Esophagus squamous epithelium (tissue), 5 donors: ENCODE measurements at places on chromosomes 7 and 10.

- DNase-seq, result no peak
These were observed 4.2 kb downstream of the PARP12 start for GRCh38 chr7:140058517-140058916.

- DNase-seq, result no peak
These were observed 82.1 kb upstream of the PDGFA start for GRCh38 chr7:601595-602340.

DNA sequence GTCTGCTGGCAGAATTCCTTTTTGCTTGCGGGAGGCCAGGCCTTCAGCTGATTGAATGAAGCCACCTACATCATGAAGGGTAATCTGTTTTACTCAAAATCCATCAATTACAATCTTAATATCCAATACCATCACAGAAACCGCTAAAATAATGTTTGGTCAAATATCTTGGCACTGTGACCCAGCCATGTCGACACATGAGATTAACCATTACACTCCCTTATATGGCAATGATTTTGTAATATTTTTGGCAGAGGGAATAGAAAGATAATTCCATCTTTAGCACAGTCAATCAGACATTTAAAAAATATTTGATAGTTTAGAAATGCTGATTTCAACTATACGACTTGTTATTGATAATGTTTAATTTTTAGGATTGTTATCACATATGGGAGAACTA, 36.5 kb upstream of the SLC39A12 start:
- no peak for DNase-seq

DNA sequence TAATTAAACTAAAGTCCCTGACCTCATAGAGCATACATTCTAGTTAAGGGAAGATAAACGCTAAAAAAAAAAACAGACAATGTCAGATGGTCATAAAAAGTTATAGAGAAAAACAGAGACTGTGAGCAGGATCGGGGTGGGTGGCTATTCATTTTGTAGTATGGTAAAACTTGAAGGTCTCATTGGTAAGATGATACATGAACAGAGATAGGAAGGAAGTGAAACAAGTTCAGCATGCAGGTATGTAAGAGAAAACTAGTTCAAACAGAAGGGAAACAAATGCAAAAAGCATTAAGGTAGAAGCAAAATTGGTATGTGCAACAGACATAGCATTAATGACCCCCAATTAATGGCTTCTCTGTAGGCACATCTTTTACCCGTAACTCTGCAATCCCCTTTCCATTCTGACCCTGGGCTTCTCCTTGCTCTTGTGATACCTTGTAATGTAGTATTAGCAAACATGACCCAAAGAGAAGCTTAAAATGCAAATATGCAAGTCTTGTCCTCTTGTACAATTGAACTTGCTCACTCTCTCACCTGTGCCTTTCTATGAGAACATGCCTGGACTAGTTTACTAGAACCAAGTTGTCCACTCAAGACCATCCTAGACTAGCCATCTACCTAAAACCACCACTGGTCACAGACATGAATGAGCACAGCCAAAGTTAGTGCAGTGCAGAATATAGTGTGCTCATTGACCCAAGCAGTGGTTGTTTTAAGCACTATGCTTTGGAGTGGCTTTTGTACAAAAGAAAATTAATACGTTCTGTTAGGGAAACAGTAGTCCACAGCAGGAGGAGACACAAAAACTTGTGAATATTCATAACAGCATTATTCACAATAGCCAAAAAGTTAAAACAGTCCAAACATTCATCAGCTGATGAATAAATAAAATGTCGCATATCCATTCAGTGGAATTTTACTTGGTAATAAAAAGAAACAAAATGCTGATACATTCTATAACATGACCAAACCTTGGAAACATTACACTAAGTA, 57.0 kb downstream of the BRAF start:
- no peak for DNase-seq

GRCh38 chr10:125123476-125124114, 36.8 kb downstream of the CTBP2 start:
- no peak for DNase-seq

DNA sequence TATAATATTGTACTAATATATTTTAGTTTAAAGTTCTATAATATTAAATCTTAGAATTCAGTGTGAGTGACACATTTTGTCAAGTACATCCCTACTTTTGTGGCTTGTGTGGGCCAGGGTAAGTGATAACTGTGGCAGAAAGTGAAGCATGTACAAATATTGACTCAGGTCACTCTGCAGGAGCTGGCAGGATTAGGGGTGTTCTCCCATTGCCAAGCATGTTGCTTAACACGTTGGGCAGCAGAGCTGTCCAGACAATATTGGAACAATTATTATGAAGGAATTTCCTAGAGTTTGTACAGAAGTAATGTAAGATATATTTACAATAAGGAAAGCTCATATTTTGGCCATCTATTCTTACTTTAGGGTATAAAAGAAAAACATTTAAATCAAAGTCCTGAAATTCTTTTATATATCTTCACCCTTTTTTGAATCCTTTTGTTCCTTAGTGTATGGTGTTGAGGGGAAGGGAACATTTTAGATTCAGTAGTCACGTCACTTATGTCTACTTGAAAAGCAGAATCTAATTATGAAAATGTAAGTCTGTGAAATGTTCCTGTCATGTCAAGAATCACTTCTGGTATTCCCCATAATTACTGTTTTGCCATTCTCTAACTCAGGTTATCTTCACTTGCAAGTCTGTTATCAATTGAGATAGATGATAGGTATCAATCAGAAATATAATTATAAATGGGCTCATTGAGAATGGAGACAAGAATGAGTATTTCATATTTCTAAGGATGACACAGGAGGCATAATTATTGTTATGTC, 4.0 kb downstream of the HDAC9 start:
- no peak for DNase-seq
